ENCODE measurements at places on chromosomes 2 and 18. TPM values are rescaled to one million over a fixed set of nuclear protein-coding genes. Genes with fewer than 3 reads are reported as not detected.

SAG gene
- total RNA-seq: not detected

- DNase-seq: peak; percentile 20
Observed at GRCh38 chr2:100235098-100235497, 87.2 kb downstream of the LONRF2 start.

DNA sequence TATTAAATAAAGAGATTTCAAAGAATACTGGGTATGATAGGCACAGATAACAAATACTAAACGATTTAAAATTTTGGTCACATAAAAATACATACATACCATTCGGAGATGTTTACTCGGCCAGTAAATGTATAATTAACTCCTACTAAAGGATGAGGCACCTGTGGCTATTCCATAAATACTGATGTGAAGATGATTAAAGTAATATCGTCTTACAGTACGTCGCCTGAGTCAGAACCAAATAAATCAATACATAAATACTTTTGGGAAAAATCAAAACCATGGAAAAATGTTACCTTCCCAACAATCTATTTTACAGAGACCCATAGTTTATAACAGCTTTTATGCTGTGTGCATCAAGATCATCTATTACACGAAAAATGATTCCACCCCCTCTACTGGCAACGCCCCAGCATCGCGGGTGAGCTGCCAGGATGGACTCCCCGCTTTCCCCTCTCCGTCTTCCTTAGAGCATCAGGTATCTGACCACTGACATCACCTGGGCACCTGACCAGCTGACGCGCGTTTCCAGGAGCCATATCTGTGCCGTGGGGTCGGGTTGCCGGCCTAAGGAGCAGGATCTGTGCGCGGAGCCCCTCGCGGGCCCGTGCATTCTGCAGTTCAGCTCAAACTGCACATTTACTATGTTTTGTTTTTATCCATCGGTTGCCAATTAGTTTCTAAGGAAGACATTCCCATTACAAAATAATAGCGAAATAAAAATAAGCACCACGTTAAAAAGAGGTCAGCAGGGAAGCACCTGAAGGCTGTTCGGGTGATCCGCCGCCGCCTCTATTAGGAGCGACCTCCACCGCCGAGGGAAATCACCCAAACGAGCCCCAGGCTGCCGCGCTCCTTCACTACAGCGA is 901 bp downstream of the ICA1L start:
- peak; percentile 84 for DNase-seq

DNA sequence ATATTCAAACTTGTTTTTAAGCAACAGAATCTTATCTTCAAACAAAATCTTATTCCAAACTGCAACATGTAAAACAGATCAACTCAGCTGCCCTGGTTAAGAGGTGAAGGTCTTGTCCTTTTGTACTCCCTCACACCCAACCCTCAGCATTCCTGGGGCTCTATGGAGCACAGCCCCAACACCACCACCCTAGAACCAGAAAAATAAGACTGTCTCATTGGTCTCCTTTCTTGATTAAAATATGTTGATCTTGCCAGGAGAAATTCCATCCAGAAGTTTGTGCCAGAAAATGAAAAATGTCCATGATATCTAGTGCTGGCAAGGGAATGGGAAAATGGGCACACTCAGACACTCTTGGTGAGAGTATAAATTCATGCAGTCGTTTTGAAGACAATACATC is 62.1 kb upstream of the TMEM17 start:
- DNase-seq: no peak

CD8B2 gene
- total RNA-seq: 0.09 TPM

DNA sequence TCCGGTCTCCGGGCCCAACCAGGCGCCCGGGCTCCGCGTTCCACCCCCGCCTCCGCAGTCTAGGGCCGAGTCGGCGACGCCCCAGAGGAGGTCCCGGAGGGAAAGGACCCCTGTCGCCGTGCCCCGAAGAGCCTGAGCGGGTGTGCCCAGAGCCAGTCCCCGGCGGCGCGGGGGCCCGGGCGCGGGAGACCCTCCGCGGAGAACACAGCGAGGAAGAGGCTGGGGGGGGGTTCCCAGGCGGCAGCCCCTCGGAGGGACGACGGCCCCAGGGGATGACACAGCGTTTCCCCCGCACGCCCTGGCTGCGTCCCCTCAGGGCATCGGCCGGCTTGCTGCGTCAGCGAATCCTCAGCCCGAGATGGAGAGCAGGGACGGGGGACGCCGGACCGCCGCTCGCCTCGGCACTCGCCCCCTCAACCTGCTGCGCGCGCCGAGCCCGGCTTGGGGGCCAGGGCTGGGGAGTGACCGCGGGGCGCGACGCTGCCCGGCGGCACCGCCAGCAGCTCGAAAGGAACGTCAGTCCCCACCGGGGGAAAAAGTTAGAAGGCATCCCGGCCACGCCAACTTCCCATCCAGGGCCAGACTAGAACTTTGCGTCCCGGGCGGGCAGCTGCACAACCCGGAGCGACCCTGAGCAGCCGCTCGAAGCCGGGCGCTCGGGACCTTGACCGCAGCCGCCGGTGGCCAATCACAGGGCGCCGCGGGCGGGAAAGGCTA is 711 bp downstream of the SFXN5 start:
- DNase-seq: peak; percentile 88

DNA sequence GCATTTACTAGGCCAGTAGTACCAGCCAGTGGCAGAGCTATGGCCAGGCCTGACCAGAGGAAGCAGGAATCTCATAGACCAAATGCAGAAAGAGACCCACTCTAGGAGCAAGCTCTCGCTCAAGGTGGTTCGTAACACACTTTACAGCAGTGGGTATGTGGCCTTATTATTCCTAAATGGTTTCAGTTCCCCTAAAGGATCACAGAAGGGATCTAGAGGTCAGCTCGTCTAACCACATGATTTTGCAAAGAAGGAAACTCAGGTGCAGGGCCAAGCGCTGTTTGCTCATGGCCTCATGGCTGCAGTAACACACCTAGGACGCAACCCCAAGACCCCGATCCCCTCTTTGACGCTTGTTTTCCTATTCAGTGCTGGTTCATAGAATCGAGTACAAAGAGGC is 65.5 kb upstream of the ATG16L1 start:
- no peak for DNase-seq

GRCh38 chr2:25032901-25033300 is 9.0 kb upstream of the EFR3B start:
- DNase-seq: no peak

DNA sequence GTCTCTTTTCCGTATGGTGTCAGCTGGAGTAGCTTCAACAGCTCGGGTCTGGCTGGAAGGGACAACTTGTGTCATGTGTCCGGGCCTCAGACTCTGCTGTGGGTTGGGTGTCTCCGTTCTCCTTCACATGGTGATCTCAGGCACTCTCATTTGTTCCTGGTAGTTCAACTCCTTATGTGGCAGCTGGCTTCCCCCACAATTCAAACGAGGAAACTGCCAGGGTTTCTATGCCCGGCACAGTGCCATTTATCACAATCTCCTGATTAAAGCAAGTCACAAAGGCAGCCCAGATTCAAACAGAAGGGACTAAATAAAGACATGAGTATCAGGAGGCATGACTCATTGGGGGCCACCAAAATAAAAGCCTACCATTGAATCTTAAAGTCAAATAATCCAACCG is 22.7 kb downstream of the MRO start:
- DNase-seq: no peak

- no peak for DNase-seq
Observed at GRCh38 chr2:64157792-64158191, 13.6 kb upstream of the PELI1 start.

GRCh38 chr2:64952511-64953482 is 36.4 kb upstream of the SLC1A4 start:
- no peak for DNase-seq

DNA sequence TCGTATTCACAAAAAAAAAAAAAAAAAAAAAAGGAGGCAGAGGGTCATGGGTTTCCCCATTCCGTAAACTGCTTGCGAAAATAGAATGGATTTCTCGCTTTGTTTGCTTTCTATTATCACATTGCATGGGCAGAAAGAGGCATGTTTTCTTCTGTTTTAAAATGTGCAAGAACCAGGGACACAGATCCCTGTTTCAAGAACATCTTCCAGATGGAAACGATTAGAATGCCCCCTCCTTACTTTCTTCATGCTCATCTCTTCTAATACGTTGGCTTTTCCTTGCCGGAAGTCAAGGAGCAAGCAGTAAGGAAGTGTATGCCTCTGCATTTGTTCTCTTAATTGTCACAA is 51.0 kb upstream of the ZNF516 start:
- DNase-seq: no peak

GRCh38 chr18:49610022-49610445 is 48.2 kb downstream of the LIPG start:
- DNase-seq: no peak

ABCG5 gene
- not detected for total RNA-seq

Data from kidney (tissue), 22 donors.